ENCODE measurements at places on chromosomes 3 and 15.

- no peak for DNase-seq
These were observed 75.5 kb downstream of the DLG1 start for GRCh38 chr3:197222937-197223370.

- DNase-seq = no peak
These were observed 7.0 kb upstream of the RNF111 start for GRCh38 chr15:58980351-58980939.

GRCh38 chr15:68599560-68600071, 20.8 kb downstream of the CORO2B start:
- no peak for DNase-seq

DNA sequence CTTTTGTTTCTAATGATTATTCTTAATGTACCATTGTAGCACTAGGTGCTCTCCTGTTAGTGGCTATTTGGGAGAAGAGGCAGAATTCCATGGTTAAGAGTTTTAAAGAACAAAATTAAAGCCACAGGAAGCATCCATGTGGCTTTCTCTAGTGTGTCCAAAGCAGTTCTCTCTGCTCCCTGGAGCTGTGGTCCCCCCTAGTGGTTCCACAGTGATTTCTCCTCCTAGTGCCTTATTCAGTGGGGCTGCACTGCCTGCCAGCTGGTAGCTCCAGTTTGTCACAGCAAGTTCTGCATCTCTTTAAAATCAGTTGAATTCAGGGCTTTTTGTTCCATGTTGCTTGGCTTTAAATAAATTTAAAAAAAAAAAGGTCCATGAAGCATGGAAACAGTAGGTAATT, 39.6 kb upstream of the FAM98B start:
- DNase-seq = no peak

- no peak for DNase-seq
These were observed 7.0 kb downstream of the CMTM6 start for GRCh38 chr3:32495609-32496008.

DNA sequence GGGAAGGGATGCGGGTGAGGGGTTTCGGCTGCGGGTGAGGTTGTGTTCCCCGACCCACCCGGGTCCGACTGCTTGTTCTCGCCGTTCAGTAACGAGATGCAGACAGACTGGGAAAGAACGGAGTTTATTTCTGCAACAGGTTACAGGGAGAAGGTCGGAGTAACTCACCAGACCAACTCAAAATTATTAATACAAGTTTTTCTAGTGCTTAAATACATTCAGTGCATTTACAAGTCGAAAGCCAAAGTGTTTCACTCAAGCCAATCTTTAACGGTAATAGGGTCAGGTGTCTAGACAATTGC, 492 bp upstream of the HIGD1A start:
- no peak for DNase-seq

DNA sequence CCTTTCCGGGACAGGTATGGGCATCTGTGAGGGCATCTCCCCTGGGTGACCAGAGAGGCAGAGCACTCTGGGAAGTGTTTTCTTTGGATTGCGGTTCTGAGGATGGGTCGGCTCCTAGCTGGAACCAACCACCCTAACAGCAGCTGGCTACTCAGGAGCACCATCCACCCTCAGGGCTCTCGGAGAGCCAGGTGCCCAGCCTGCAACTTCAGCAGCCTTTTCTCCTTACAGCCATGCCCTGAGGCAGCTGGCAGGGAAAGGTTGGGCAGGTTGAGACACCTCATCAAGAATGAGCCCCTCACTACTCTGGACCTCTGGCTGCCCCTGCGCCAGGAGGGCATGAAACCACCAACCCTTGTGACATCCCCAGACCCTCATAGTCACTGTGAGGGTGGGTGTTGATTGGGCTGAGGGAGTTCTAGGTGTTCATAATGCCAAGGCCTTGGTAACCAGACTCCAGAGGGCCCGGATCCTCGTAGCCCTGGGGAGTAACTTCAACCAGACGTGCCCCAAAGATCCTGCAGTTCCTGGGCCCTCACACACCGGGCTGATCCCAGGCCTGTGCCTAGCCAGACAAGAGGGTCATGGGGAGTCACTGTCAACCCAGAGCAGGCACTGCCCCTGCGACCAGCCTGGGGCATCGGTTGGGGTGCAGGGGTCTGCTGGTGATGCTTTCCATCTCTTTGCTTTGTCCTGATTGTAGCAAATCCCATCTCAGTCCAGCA, 114.4 kb upstream of the ABHD17C start:
- no peak for DNase-seq

- DNase-seq = no peak
These were observed 11.1 kb downstream of the SEMA6D start for GRCh38 chr15:47728426-47728825.

- DNase-seq = no peak
These were observed 154.4 kb downstream of the TUSC7 start for GRCh38 chr3:116863822-116864589.

DNA sequence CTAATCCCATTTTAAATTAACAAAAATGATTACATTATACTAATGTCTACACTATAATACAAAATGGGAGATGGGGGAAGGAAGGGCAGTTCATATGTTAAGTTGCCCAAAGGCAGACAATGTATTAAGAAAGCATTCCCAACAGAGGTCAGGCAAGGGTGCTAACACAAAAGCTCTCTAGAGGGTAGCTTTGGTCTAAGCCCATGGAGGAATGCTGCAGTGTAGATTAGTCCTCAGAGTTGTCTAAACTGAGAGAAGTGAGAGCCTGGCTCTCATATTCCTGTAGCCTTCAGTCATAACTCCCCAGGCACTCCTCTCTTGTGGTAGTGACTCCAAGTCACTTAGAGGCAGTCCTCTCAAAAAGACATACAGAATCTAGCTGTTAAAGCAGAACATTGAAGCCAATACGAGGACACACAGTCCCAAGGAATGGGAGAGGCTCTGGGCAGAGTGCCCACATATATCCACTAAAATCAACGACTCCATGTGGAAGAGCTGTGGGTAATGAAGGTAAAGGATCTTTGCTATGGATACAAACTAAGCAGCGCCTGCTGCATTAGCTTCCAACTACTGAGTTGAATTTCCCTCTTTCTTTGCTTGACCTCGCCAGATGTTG, 14.5 kb downstream of the NEK10 start:
- DNase-seq = no peak

DNA sequence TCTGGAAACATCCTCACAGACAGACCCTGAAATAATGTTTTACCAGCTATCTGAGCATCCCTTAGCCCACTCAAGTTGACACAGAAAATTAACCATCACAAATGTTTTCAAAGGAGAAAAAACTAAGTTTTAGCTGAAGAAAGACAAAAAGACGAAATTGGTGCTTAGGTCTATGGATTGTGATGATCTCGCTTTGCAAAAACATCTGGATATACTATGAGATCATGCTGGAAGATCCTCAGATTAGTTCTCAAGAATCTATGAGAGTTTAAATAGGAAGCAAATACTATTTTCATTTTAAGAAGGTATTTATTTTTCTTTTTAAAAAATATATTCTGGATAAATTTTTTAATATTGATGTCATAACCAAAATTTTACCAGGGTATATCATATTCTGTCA, 42.6 kb upstream of the MBNL1 start:
- no peak for DNase-seq

DNA sequence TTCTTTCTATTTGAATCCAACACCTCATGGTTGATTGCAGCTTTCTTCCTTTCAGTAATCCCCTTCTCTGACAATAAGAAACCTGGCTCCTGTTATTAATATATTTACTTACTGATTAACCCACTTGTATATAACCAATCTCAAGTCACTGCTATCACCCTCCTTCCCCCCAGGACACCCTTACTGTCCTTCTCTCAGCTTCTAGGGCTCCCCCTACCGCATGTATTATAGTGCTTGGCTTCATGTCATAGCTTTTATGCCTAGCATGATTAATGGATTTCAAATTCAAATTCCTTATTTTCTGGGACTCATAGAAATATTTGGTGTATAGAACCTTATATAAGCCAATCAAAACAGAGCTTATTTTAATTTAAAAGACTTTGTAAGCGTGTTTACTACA, 75.7 kb upstream of the BNIP2 start:
- DNase-seq = no peak

DNA sequence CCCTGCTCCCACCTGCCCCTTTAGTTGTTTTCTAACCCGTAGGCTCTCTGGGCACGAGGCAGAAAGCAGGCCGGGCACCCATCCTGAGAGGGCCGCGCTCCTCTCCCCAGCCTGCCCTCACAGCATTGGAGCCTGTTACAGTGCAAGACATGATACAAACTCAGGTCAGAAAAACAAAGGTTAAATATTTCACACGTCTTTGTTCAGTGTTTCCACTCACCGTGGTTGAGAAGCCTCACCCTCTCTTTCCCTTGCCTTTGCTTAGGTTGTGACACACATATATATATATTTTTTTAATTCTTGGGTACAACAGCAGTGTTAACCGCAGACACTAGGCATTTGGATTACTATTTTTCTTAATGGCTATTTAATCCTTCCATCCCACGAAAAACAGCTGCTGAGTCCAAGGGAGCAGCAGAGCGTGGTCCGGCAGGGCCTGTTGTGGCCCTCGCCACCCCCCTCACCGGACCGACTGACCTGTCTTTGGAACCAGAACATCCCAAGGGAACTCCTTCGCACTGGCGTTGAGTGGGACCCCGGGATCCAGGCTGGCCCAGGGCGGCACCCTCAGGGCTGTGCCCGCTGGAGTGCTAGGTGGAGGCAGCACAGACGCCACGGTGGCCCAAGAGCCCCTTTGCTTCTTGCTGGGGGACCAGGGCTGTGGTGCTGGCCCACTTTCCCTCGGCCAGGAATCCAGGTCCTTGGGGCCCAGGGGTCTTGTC, 48.5 kb downstream of the PGPEP1L start:
- DNase-seq = no peak

DNA sequence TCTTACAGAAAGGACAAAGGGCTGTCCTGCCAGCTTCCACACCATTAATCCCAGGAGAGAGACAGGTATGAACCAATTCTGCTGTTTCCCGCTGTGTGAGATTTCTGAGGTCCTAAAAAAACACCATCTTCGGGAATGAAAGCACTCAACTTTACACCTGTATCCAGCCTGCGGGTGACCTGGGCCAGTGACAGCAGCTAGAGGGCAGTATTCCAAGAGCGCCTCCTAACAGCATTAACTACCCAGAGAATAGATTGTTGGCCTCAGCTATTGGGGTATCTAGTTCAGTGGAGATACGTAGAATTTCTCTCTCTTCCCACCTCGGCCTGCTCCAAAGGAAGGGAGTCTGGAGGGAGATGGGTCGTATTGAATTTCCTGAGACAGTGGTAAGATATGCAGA, 55.1 kb downstream of the WDR76 start:
- DNase-seq = no peak

DNA sequence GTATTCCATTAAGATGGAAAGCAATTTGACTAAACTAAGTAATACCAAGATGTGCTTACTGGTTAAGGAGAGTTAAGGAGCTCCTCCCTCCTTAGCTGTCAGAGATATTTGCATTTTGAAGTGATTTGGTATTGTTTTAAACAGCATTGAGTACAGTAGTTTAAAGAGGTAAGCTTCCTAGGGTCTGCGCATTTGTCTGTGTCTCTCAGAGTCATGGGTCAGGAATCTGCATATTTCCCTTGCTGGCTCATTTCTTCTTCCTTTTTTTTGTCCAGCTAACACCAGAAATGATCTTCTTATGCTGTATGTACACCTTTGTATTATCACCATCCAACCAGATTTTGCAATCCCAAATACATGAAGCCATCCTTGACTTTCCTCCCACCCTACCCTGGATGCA, 163.0 kb upstream of the BFSP2 start:
- no peak for DNase-seq

- no peak for DNase-seq
These were observed 229.2 kb upstream of the ST8SIA2 start for GRCh38 chr15:92164327-92165000.

DNA sequence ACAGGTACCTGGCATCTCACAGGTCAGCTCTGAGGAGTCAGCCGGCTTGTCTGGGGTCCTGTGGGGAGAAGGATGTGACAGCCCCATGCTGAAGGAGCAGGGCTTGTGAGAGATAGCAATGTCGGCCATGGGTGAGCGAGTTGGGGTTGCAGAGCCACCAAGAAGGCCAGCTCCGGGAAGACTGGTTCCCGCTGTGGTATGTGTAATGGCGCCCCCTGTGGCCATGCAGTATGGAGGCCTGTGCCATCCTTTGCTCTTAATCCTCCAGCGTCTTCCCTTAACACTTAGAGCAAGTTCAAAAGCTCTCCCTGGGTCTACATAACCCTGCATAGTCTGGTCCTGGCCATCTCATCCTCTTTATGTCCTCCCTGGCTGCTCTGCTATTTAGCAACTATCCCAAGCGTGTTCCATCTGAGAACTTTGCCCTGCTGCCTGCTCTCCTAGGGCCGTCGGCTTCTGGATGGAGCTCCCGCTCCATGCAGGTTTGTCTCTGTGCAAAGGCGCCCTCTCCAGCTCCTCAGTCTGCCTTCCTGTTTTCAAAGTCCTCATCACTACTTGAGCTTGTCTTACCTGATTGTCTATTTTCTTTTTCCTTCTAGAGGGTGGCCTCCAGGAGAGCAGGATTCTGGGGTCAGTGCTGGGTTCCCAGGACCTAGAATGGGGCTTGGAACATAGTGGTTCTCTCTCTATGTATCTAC, 40.8 kb upstream of the IQCF6 start:
- DNase-seq = no peak

GRCh38 chr3:155053756-155054155, 26.4 kb upstream of the MME start:
- DNase-seq = no peak

DNA sequence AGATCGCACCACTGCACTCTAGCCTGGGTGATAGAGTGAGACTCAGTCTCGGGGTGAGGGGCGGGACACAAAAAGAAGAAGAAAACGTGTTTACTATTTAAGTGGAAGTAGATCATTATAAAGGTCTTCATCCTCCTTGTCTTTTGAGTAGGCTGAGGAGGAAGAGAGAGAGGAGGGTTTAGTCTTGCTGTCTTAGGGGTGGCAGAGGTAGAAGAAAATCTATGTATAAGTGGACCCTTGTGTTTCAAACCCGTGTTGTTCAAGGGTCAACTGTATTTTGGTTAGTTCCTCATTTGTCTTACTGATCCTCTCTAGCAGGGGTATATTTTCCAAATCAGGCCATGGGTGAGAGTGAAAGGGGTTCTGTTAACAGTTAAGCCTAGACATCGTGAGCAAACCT, 40.1 kb downstream of the TRIM71 start:
- DNase-seq = no peak

- DNase-seq = no peak
These were observed 393.2 kb downstream of the C3orf38 start for GRCh38 chr3:88542916-88543315.

DNA sequence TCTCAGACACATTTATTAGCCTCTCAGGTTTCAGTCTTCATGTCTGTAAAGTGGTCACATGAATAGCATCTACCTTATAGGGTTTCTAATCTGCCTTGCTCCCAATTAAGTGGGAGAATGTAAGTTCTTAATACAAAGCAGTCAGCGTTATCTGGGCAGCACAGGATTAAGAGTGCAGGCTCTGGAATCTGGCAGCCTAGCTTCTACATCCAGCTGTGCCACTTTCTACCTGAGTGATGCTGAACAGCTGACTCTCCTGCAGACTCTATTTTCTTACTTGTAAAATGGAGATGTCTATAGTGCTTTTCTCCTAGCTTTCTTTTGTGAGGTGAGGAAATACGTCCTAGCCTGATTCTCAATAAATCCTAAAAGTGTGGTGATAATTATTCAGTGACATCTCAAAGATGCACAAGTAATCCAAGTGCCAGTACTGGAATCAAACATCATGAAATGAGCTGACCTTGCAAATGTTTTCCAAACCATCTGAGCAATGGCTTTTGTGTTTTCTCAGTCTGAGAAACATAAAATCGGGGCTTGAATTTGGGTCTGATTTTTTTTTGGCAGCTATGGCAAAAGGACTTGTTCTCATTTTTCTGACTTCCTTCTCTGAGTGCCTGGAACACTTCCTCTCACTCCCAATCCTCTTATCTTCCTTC, 232.2 kb upstream of the FEZF2 start:
- DNase-seq = no peak
